Stimulated activated CD8-positive, alpha-beta memory T cell treated with anti-CD3 and anti-CD28 coated beads, Interleukin-12 subunit alpha, Interleukin-12 subunit beta, amount 100 ng/mL, for 1 hour (primary cell): ENCODE measurements at places on chromosomes 13 and 19.

GRCh38 chr13:110902370-110902769, 12.5 kb downstream of the ANKRD10 start:
- DNase-seq = no peak

- DNase-seq = no peak
These were observed 74.7 kb downstream of the SERP2 start for GRCh38 chr13:44448373-44448772.

GRCh38 chr13:56349866-56350265, 790.9 kb upstream of the PRR20A start:
- DNase-seq = no peak

- no peak for DNase-seq
These were observed 301.6 kb downstream of the FGF14 start for GRCh38 chr13:102100234-102100633.

GRCh38 chr13:30481241-30481760, 15.6 kb upstream of the HMGB1 start:
- no peak for DNase-seq

GRCh38 chr13:99738626-99739025, 232.9 kb downstream of the ZIC5 start:
- DNase-seq = no peak

- DNase-seq = peak; percentile 67
These were observed 428 bp downstream of the RASAL3 start for GRCh38 chr19:15463861-15464371.

GRCh38 chr13:110828705-110829104, 86.2 kb downstream of the ANKRD10 start:
- DNase-seq = no peak

- DNase-seq = peak; percentile 35
These were observed 102.1 kb downstream of the INSR start for GRCh38 chr19:7191946-7192691.

- no peak for DNase-seq
These were observed 14.8 kb downstream of the GPALPP1 start for GRCh38 chr13:45004096-45004495.

- DNase-seq = no peak
These were observed 466.3 kb downstream of the PCDH17 start for GRCh38 chr13:58097831-58098230.

- DNase-seq = no peak
These were observed 24.3 kb downstream of the DZIP1 start for GRCh38 chr13:95620030-95620824.

- no peak for DNase-seq
These were observed 1058.2 kb upstream of the PCDH20 start for GRCh38 chr13:62473944-62474237.

DNA sequence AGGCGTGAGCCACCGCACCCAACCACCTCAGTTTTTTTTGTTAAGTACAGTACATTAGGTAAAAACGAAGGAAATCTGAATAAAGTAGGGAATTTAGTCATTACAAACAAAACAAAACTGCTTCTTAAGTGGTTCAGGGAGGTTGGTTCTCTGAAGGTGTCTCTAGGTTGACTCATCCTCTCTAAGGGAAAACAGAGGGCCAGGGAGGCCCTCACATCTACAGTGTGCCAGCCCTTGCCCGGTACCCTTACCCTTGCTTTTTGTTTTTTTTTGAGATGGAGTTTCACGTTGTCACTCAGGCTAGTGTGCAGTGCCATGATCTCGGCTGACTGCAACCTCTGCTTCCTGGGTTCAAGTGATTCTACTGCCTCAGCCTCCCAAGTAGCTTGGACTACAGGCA, 17.2 kb upstream of the JUND start:
- no peak for DNase-seq

DNA sequence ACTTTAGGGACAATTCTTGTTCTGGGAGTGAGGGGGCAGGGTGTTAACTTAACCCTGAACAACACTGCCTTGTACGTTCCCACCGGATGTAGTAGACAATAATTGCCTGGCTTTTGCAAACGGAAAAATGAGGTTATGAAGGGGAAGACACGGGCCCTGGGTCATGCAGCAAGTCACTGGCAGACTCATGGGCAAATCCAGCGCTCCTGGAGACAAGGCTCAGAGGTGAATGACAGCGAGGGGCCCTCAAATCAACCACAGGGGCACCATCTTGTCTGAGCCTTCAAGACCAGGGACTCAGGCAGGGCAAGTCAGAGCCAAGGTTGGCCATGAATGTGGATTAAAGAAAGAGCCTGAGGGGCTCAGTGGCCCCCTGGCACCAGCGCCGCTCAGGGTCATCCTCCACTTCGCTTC, 2.8 kb downstream of the RASA3 start:
- DNase-seq = no peak

- DNase-seq = no peak
These were observed 14.5 kb downstream of the STARD13 start for GRCh38 chr13:33270895-33271538.

- DNase-seq = no peak
These were observed 49.8 kb downstream of the VAV1 start for GRCh38 chr19:6822311-6822670.

- no peak for DNase-seq
These were observed 90.5 kb downstream of the STARD13 start for GRCh38 chr13:33194820-33195692.

DNA sequence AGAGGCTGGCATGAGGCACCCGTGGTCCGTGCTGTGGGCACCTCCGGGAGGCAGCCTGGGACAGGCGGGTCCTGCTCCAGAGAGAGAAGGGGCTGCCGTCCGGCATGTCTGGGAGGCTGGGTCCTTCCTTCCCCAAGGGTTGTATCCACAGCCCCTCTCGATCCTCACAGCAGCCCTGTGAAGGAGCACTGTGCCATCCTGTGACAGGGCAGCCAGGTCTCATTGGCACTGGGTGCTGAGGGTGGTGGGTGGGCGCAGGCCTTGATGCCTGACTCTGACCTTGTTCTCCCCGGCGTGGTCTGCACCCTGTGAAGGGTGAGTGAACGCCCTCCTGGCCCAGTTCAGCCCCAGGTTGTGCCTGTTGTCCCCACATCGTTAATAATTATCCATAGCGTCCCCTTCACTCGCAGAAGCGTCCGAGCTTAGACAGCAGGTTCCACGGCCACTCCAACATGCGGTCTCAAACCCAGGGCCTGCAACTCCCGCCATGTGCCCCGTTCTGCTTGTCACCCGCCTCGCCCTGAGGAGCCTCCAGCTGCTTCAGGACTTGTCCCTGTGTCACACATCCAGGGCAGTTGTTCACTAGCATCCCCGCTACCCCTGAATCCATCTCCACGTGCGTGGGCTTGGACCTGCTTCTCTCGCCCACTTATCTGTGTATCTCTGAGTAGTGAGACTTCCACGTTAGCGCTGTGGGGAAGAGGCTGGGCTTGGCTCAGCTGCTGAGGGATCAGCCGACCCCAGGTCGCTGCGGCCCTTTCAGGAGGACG, 10.6 kb downstream of the ATP11A start:
- no peak for DNase-seq

DNA sequence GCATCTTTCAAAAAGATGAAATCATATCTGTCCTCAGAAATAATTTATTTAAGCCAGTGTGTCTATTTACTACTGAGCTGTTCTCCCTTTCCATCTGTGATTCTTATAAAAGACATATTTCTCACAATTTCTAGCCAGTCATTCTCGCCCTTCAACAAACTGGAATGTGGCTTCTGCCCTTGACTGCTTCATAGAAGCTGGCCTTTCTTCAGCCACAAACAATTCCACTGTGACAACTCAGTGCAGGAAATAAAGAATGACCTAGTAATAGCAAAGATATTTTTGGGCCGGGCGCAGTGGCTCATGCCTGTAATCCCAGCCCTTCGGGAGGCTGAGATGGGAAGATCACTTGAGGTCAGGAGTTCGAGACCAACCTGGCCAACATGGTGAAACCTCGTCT, 655.5 kb downstream of the PCDH9 start:
- DNase-seq = no peak

DNA sequence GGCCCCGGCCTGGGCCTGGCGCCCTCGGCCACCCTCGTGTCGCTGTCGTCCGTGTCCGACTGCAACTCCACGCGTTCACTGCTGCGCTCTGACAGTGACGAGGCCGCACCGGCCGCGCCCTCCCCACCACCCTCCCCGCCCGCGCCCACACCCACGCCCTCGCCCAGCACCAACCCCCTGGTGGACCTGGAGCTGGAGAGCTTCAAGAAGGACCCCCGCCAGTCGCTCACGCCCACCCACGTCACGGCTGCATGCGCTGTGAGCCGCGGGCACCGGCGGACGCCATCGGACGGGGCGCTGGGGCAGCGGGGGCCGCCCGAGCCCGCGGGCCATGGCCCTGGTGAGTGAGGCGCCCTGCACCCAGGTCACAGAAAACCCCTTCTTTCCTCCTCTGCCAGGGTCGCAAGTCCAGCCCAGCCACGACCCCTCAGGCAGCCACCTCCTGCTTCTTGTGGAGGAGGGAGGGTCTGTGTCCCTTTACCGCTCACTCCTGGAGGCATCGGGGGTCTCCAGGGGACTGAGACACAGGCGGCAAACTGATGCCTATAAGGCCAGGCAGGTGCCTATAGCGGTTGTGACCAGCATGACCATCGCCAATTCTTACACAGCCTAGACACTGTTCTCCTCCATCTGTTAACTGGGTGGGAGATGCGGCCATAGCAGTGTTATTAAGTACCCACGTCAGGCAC, 4.2 kb downstream of the TTC9B start:
- DNase-seq = no peak

- no peak for DNase-seq
These were observed 995 bp upstream of the MKNK2 start for GRCh38 chr19:2051773-2052704.

GRCh38 chr13:113410472-113411201, 42.7 kb downstream of the ADPRHL1 start:
- DNase-seq = no peak

- DNase-seq = no peak
These were observed 351.7 kb upstream of the ARGLU1 start for GRCh38 chr13:106919638-106920037.

DNA sequence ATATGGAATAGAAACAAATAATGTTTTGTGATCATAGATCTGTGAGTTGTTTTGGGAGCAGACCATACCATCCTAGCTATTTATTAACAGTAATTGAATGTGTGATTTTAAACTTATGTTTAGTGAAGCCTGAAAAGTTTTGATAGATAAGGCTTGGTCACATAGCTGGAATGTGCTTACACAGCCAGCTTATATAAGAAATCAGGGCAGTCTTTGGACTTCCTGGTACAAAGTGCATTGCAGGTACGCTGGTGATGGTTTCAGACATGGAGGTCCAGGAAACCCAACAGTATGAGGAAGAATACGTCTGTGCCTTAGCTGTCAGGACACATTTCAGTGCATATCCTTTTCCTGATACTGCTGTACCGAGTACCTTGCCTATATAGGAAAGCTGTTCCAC, 2316.2 kb upstream of the PCDH20 start:
- DNase-seq = no peak

DNA sequence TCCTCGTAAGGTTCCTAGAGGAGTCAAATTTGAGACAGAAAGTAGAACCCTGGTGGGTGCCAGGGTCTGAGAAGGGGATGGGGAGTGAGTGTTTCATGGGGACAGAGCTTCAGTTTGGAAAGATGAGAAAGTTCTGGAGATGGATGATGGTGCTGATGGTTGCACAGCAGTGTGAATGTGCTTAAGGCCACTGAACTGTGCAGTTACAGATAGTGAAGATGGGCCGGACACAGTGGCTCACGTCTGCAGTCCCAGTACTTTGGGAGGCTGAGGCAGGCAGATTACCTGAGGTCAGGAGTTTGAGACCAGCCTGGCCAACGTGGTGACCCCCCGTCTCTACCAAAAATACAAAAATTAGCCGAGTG, 917 bp downstream of the SPC24 start:
- no peak for DNase-seq

GRCh38 chr13:104616990-104617389, 1550.8 kb upstream of the SLC10A2 start:
- no peak for DNase-seq

DNA sequence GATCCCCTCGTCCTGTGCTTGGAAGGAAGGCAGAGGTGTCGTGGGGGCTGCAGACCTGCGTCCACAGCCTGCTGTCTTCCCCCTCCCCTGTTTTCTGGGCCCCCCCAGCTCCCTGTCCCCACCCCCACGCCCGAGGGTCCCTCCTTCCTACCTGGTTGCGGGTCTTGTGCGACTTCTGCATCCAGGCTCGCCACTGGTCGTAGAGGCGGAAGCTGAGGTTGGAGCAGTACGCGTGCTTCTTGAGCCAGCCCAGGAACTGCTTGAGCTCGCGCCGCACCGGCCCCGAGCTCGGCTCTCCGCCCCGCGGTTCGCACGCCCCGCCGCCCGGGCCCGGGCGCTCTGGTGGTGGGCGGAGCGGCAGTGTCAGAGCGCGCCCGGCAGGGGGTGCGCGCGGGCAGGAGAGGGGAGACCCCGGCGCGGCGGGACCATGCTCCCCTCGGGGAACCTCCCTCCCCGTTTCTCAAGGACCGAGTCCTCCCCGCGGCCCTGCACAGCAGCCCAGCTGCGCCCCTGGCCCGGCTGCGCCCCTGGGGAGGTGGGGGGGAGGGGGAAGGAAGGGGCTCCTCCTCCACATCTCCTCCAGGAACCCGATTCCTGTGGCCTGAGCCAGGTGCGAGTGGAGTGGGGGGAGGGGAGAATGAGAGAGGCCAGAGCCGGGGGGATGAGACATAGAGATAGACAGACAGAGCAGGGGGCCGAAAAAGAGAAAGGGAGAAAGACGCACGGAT, 5.7 kb downstream of the REX1BD start:
- peak; percentile 66 for DNase-seq

DNA sequence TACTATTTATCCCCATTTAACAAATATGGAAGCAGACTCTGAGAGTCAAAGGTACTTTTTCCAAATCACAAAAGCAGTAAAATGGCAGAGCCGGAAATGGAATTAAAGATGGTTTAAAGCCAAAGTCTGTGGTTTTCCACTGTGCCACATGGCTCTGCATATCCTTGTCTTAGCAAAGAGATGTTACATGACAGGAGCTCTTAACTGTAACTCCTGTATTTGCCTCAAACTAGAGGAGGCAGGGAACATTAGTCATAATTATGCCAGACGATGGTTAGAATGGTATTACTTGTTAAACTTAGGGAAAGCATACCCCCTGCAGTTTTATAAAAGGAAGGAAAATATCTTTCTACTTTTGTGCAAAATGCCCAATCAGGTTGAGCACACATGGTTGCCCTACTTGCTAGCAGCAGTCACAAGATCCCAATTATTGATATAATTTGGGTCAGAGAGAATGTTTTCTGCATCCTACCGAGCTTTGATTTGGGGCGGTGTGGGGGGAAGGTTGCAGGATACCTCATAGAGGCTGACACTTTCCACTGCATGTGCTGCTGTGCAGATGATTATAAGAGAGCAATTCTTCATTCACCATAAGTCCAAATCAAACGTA, 42.0 kb upstream of the MAB21L1 start:
- DNase-seq = no peak

DNA sequence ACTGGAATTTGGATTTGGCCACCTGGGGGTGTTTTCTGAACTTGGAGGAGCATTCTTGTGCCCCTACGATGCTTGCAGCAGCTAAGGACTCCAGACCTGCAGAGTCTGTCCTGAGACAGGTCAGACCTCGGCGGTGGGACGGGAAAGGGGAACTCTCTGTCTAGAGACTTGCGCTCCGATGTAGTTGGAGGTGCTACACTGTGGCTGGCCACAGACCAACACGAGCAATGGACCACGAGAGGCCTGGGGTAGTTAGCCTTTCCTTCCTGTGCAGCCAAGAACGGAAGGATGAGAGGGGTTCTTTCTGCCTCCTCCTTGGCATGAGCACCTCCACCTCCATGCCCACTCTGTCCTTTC, 5.9 kb upstream of the GRAMD1A start:
- no peak for DNase-seq
